Stimulated activated naive CD8-positive, alpha-beta T cell treated with anti-CD3 and anti-CD28 coated beads, Interleukin-15, amount 100 ng/mL, for 72 hours (primary cell): ENCODE measurements at places on chromosomes 5 and 9.
A peak's percentile ranks its signal among the peaks of the same experiment; 100 is the strongest.

GRCh38 chr5:60447488-60447920, 252.5 kb downstream of the DEPDC1B start:
- DNase-seq = no peak

DNA sequence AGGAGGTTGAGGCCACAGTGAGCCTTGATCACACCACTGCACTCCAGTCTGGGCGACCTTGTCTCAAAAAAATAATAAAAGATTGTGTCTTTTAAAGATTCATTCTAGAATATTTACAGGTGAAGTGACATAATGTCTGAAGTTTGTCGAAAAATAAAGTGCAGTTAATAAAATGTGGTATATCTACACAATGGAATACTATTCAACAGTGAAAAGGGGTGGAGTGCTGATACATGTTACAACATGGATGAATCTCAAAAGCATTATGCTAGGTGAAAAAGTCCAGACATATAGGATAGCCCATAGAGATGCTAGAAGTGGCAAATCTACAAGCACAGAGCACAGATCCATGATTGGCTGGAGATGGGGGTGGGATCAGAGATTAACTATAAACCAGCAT, 101.9 kb downstream of the PAX5 start:
- DNase-seq = no peak

DNA sequence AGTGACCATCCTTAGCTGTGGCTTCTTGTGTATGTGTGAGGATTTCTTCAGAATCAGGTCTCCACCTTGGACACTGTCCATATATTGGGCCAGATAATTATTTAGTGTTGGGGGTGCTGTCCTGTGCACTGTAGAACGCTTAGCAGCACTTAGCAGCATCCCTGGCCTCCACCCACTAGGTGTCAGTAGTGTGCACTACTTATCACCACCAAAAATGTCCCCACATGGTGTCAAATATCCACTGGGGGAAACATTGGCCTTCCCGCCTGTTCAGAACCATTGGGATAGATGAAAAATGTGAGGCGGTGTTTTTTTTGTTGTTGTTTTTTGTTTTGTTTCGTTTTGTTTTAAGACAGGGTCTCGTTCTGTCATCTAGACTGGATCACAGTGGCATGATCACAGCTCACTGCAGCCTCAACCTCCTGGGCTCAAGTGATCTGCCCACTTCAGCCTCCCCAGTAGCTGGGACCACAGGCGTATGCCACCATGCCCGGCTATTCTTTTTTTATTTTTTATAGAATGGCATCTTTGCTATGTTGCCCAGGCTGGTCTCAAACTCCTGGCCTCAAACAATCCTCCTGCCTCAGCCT, 67.7 kb downstream of the TENT4A start:
- DNase-seq = no peak

DNA sequence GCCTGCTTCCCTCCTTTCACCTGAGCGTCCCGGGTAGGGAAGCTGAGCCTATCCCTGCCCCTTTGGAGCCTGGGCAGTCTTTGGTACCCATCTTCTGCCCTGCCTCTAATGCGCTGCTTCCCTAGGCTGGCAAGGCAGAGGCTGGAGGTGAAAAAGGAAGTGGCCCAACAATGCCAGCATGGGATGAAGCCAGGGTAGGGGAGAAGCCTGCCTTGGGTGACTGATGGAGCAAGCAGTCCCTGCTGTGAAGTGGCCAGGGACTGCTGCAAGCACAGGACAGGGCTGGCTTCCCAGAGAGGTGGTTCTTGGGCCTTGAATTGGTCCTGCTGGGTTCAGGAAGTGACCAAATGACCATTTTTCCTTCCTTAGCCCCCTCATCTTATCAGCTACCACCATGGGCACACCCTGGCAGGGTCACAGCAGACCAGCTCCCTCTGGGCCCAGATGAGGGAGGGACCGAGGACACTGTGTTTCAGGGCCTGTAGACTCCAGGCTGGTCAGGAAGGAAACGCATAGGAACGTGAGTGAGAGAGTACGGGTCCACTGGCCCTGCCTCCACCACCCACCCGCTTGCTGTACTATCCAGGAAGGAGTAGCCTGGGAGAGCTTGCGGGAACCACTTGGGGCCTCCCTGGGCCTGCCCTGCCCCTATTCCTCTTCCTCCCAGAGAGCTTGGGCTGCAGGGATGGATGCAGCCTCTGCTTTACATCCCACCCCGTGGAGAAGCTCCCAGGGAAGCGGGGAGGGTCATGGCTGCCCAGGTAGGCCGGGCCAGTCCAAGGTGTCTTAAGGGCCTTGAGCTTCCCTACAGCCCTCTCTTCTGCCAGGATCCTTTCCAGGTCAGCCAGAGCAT, 102.6 kb downstream of the DAB2IP start:
- no peak for DNase-seq

DNA sequence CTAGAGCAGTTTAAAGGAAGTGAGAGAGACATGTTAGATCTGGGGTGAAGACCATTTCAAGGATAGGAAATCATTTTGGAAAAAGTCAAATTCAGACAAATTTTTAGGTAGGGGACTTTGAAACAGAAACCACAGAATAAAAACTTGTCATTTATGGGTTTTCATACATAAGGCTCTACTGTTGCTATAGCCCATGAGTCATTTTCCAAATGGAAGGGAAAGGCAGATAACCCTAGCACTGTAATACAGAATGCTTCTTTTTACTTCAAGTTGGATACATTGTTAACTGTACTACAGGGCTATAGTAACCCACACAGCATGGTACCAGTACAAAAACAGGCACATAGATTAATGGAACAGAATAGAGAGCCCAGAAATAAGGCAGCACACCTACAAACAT, 455.4 kb downstream of the EBF1 start:
- no peak for DNase-seq

GRCh38 chr5:91457681-91458058, 74.6 kb upstream of the ARRDC3 start:
- no peak for DNase-seq

GRCh38 chr5:173920024-173920753, 32.0 kb downstream of the CPEB4 start:
- DNase-seq = no peak

GRCh38 chr9:93143830-93144530, 9.9 kb upstream of the NINJ1 start:
- no peak for DNase-seq

GRCh38 chr5:148179234-148179824, 11.0 kb downstream of the SPINK14 start:
- DNase-seq = peak; percentile 7

- no peak for DNase-seq
These were observed 42.2 kb upstream of the C5orf58 start for GRCh38 chr5:170190436-170191134.

DNA sequence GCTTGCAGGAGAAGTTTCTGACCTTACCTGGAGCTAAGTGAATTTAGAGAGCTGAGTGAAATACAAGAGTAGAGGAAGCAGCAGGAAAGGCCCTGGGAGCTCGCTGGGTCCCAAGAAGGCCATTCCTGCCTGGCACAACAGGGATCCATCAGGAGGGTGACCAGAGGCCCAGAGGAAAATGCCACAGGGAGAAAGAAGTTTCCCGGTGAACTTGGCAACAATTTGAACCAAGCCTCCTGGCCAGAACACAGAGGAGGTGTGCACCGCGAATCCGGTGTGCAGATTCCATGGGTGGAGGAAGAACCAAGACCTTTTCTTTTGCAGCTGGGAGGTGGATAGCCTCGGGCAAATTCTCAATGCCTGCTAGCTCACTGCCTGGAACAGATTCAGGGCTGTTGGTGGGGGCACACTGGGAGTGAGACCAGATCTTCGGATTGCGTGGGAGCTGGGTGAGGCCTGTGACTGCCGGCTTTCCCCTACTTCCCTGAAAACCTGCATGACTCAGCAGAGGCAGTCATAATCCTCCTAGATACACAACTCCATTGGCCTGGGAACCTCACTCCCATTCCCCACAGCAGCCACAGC, 1850.9 kb upstream of the NUDT12 start:
- no peak for DNase-seq

DNA sequence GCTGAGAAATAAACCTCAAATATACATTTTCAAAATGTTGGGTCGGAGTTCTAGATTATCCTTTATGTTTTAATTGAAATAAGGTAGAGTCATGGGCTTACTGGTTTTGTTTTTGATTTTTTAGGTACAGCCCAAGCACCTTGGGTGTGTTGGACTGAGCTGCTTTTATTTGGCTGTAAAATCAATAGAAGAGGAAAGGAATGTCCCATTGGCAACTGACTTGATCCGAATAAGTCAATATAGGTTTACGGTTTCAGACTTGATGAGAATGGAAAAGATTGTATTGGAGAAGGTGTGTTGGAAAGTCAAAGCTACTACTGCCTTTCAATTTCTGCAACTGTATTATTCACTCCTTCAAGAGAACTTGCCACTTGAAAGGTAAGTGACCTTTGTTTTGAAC, 3.6 kb downstream of the CCNG1 start:
- DNase-seq = no peak

GRCh38 chr9:98502976-98503325, 205.8 kb downstream of the GABBR2 start:
- DNase-seq = no peak

GRCh38 chr5:138955671-138956295, 80.6 kb upstream of the LRRTM2 start:
- no peak for DNase-seq

DNA sequence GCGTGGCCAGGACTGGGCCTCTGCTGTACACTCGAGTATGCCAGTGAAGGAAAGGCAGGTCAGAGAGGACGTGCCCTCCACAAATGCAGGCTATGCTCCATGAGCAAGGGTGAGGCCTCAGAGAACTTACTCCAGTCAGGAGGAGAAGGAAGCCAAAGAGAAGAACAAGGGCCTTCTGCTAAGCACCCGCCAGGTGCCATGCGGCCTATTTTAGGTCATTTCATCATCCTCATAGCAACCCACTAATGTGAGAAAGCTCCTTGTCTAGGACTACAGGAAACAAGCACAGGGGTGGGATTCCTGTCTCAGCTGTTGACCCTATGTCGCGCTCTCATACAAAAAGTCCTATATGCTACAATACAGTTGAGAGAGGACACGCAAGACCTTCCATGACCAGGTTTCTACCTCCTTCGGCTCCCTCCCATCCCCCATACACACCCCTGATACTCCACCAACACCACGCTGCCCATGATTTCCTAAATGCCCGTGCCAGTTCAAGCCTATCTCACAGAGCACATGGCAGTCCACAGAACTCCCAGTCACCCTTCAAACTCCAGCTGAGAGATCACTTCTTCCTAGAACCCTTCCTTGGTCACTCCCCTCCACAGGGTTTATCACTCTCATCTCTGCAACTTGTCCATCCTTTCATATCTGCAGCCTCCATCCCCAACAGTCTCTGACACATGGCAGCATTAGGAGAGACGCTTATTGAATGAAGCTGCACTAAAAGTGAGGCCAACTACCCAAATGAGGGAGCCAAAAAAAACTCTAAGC, 26.8 kb downstream of the PSMB7 start:
- no peak for DNase-seq

GRCh38 chr9:105313238-105313637, 68.8 kb downstream of the SLC44A1 start:
- DNase-seq = no peak

- DNase-seq = no peak
These were observed 181.8 kb downstream of the NXNL2 start for GRCh38 chr9:88716596-88717290.

DNA sequence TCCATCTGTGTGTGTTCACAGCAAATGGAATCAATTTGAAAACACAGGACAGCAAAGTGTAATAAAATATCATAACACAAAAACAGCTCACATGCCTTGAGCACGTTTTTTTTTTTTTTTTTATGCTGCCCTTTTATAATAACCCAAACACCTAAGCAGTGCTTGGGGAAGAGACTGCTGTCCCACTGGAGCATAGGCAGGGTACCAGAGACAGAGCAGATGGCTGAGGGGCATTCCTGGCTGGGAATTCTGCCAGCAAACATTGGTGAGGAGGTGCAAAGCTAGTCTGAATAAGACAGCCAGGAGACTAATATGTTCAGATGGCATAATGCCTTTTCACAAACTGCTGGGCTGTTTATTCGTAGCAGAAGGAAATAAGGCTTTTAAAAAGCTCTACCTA, 58.1 kb upstream of the SV2C start:
- no peak for DNase-seq

GRCh38 chr5:75536694-75537360, 25.1 kb downstream of the POLK start:
- no peak for DNase-seq

DNA sequence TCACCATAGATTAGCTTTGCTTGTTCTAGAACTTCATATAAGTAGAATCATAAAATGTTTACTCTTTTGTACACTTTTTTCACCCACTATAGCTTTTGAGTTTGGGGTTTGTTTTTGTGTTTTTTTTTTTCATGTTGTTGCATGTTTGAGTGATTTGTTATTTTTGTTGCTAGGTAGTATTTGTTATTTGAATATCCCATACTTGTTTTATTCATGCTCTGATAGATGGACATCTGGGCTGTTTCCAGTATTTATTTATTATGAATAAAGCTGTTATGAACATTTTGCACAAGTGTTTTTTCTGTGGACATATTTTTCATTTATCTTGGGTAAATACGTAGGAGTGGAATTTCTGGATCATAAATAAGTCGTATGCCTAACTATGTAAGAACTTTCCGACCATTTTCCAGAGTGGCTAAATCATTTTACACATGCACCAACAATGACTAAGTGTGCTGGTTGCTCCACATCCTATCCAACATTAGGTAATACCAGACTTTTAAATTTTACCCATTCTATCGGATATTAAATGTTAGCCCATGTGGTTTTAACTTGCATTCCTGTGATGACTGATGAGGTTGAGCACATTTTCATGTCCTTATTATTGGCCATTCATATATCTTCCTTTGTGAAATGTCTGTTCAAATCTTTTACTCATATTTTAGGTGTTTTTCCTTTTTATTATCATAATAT, 69.1 kb upstream of the NR4A3 start:
- DNase-seq = no peak

GRCh38 chr5:51378448-51379330, 4.6 kb upstream of the ISL1 start:
- DNase-seq = no peak

DNA sequence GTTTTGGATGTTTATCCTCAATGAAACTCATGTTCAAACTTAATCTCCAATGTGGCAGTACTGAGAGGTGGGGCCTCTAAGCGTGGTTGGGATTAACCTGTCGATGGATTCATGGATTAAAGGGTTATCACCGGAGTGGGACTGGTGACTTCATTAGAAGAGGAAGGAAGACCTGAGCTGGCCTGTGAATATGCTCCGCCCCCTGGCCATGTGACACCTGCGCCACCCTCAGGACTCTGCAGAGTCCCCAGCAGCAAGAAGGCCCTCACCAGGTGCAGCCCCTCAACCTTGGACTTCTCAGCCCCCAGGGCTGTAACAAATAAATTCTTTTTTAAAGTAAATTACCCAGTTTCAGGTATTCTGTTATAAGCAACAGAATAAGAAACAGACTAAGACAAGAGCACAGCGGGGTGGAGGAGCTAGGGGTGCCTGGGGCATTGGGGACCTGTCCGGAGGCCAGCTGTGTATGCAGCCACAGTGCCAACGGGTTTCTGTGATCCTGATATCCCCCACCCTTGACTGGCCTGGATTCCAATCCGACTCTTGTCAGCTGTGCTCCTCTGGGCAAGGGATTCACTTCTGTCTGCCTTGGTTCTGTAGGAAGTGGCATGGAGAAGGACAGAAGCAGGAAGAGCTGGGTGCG, 3.2 kb upstream of the MAPK9 start:
- DNase-seq = no peak
